ENCODE measurements at places on chromosomes 13 and 19. TPM values are rescaled to one million over a fixed set of nuclear protein-coding genes. Genes with fewer than 3 reads are reported as not detected.

DNA sequence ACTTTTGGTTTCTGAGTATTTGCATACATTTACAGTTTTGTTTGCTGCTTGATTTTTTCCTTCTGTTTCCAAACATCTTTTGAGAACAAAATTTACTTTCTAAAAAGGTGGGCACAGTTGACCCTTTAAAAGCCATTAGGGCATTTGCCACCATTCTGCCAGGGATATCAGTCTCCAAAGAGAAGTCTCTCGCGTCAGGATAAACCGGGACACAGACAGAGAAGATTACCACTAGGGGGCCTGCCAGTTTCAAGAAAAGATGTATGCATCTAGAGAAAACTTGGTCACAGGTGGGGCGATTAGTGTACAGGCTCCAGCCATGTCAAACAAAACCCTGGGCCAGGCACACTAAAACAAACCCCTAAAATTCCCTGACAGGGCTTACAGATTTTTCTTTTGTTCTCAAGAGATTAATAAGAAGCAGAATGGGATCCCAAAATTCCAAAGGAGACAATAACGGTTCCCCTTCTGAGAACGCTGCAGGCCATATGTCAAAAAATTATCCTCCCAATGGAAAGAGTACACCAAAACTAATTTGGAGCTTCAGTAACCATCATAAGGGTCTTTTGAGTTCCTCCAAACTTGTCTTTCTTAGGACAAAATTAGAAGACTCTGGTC, 10.7 kb upstream of the PABPC3 start:
- peak; percentile 63 for DNase-seq
- no peaks in the 10 kb centered on the region for H3K4me1 ChIP-seq
- no peak overlapping the region for H3K27ac ChIP-seq
- peaks cover 27% of the 10 kb centered on the region for H3K27me3 ChIP-seq
- no peaks in the 10 kb centered on the region for H3K36me3 ChIP-seq

FAM216B gene
- total RNA-seq = not detected

- H3K4me1 ChIP-seq = peaks cover 35% of the 10 kb centered on the region
- peak overlapping the region; percentile 77 for H3K4me3 ChIP-seq
- no peak for DNase-seq
- peaks cover 22% of the 10 kb centered on the region for H3K36me3 ChIP-seq
- H3K27ac ChIP-seq = no peak overlapping the region
- H3K27me3 ChIP-seq = no peaks in the 10 kb centered on the region
Observed at GRCh38 chr19:8306235-8307054, 1.7 kb downstream of the CD320 start.

DPF1 gene
- total RNA-seq = 8.1 TPM

DNA sequence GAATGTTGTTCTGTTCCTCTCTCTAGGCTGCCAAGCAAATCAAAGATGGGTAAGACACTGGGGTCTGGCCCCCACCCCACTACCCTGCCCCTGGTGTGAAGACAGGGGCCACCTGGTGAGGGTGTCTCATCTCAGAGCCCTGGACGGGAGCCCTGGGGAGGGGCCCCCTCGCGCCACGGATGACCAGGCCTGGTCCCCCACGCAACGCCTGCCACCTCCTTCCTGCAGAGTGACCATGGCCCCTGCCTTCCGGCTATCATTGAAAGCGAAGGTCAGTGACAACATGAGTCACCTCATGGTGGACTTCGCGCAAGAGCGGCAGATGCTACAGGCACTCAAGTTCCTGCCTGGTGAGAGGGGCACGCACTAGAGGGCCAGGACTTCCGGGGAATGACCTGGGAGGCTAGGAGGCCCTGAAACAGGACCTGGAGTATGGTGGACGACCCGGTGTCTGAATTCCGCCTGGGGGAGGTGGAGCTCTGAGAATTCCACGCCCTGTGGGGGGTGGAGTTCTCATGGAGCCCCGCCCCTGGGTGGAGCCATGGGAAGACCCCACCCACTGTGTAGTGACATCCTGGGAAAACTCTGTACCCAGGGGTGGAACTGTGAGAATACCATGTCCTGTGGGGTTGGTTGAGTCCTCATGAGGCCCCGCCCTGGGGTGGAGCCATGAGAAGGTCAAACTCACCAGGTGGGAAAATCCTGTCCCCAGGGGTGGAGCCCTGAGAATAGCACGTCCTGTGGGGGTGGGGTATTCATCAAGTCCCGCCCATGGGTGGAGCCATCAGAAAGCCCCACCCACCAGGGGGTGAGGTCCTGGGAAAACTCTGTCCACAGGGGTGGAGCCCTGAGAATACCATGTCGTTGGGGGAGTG, 6.1 kb downstream of the FSD1 start:
- no peaks in the 10 kb centered on the region for H3K27me3 ChIP-seq
- no peaks in the 10 kb centered on the region for H3K36me3 ChIP-seq
- peak; percentile 22 for DNase-seq
- H3K27ac ChIP-seq = no peak overlapping the region

- no peaks in the 10 kb centered on the region for H3K27me3 ChIP-seq
- H3K4me1 ChIP-seq = peaks cover 45% of the 10 kb centered on the region
- peak overlapping the region; percentile 99 for H3K27ac ChIP-seq
- H3K36me3 ChIP-seq = no peaks in the 10 kb centered on the region
- DNase-seq = peak; percentile 58
Observed at GRCh38 chr13:73602295-73602694, 531.9 kb downstream of the KLF12 start.

GRCh38 chr13:106989876-106990275, 421.9 kb upstream of the ARGLU1 start:
- no peaks in the 10 kb centered on the region for H3K36me3 ChIP-seq
- H3K27me3 ChIP-seq = peaks cover 20% of the 10 kb centered on the region
- H3K27ac ChIP-seq = no peak overlapping the region
- no peak for DNase-seq
- no peaks in the 10 kb centered on the region for H3K4me1 ChIP-seq

GRCh38 chr19:33194886-33195644, 935 bp downstream of the LRP3 start:
- no peaks in the 10 kb centered on the region for H3K4me1 ChIP-seq
- peak; percentile 13 for DNase-seq
- H3K4me3 ChIP-seq = peak overlapping the region; percentile 72

DNA sequence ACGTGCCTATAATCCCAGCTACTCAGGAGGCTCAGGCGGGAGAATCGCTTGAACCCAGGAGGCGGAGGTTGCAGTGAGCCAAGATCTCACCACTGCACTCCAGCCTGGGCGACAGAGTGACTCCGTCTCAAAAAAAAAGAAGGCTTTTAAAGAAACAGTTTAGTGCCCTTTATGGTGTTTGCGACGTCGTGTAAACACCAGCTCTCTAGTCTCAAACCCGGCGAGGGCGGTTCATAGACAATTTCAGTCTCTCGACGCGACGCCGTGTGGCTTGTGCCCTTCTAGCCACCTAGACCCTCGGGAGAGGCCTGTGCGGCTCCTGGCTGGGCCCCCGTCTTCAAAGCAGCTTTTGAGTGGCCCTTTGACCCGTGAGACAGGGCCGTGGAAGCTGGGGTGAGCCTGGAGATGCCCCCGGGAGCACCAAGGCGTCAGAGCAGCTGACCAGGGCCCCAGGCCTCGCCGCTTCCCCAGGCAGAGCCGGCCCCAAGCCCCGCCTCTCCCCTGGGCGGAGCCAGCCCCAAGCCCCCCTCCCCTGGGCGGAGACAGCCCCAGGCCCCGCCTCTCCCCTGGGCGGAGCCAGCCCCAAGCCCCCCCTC, 5.0 kb upstream of the MADCAM1 start:
- H3K4me1 ChIP-seq = no peaks in the 10 kb centered on the region
- H3K36me3 ChIP-seq = no peaks in the 10 kb centered on the region
- H3K27me3 ChIP-seq = no peaks in the 10 kb centered on the region
- H3K27ac ChIP-seq = no peak overlapping the region

- no peak overlapping the region for H3K27ac ChIP-seq
- no peak overlapping the region for H3K4me3 ChIP-seq
- no peak for DNase-seq
Observed at GRCh38 chr19:22144394-22144793, 52.4 kb downstream of the ZNF676 start.

DNA sequence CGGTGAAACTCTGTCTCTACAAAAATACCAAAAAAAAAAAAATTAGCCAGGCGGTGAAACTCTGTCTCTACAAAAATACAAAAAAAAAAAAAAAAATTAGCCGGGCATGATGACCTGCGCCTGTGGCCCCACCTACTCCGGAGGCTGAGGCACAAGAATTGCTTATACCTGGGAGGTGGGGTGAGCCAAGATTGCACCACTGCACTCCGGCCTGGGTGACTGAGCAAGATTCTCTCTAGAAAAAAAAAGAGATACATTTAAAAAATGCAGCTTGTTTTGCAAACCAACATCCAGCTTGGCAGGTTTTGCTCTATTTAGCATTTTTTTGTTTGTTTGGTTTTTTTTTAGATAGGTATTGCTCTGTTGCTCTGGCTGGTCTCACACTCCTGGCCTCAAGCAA, 6.7 kb upstream of the PGPEP1 start:
- no peaks in the 10 kb centered on the region for H3K36me3 ChIP-seq
- no peak for DNase-seq

BCKDHA gene
- 53.1 TPM for total RNA-seq

TEX29 gene
- not detected for total RNA-seq

ZNF776 gene
- 17.3 TPM for total RNA-seq

- peaks cover 19% of the 10 kb centered on the region for H3K4me1 ChIP-seq
- H3K27ac ChIP-seq = no peak overlapping the region
- H3K36me3 ChIP-seq = no peaks in the 10 kb centered on the region
- no peaks in the 10 kb centered on the region for H3K27me3 ChIP-seq
- H3K4me3 ChIP-seq = no peak overlapping the region
- no peak for DNase-seq
Observed at GRCh38 chr19:15050639-15051038, 1.4 kb downstream of the CASP14 start.

Data from PC-3 (cell line).